ENCODE measurements at places on chromosomes 16 and 17.

DNA sequence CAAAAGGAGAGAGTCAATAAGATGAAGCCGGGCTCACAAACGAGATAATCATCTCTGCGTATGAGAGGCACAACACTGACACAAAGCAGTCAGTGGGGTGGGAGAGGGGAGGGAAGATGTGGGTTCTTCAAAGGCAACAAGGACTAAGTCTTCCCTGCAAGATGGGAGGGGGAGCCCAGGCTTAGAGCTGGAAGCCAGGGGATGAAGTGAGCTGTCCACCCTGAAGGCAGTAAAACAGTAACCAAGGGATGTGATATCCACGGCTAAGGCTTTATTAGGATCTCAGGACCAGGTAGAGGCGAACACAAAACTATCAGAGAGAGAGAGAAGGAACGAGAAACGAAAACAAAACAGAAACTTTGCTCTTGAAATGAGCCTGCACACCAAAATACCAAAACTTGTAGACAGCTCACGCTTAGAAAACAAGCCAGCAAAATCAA is 115.9 kb downstream of the DYNLRB2 start:
- no peak for DNase-seq

GRCh38 chr16:57048095-57048494 is 44.3 kb upstream of the CPNE2 start:
- DNase-seq = no peak

DNA sequence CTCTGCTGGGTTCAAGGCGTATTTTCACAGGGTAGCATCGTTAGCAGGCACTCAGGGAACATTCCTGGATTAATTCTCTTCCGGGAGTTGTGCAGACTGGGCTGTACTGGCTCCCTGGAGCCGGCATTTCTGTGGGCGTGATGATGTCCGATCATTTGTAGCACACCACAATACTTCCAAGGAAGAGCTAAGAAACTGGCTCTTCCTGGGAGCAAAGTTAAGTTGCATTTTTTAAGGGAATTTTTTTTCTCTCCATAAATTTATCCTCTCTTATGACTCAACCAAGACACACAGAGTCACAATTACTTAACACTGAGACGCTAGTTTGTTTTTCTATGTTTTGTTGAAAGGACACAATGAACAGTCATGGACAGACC is 211.6 kb upstream of the FOXF1 start:
- no peak for DNase-seq

DNA sequence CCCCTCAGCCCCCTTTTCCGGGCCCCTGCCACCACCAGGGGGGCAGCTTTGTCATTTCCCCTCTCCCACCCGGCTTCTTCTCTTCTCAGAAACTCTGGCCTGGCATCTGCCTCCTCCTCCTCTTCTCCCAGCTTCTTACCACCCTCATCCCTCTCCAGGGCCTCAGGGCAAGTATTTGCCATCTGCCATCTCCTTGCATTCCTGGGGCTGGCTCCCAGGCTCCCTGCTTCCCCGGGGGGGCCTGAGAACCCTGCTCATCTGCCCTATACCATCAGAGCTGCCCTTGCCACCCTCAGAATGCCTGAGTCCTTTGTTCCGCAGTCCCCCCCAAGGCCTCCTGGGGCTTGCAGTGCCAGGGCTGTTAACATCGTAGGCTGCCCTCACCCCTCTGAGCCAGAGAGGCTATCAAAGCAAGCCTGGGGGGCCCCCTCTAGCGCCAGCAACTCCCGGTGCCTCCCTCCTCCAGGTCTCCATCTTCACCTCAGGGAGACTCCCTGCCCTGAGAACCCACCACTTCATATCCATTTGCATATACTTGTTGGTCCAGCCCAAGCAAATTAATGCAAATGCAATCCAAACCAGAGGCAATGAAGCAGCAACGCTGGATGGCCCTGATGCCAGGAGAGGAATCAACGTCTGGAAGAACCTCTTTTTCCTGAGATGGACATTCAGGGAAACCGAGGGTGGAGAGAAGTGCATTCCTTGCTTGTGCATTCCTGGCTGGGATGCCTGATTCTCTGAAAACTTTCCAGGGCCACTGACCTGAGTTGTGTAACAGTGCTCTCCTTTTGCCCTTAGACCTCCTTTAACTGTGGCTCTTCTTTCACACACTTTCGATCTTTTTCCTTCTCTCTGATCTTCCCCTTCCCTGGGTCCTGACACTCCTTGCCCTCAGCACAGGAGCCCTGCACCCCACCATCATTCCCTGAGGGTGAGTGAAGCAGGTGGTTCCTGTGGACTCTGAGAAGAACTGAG is 20.7 kb upstream of the SP2 start:
- DNase-seq = no peak

DNA sequence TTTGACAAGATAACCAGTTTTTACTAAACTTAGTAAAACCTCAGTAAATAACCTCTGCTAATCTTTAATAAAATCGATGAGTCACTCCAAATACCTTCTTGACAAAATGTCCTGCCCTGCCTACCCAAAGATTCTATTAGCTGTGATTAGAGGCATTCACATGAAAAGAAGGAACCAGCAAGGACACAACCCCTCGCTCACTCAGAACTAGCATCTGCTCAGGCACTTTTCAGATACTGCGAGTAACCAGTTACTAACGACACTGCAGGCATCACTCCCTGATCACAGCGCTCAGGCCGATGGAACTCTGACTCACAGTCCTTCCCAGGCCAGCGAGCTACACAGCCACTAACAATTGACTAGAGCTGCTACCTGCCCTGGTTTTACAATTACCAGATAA is 24.3 kb downstream of the PELP1 start:
- DNase-seq = peak; percentile 39

GRCh38 chr17:44004761-44005526 is 522 bp downstream of the NAGS start:
- DNase-seq = peak; percentile 37

- DNase-seq = no peak
These were observed 139.6 kb downstream of the SKAP1 start for GRCh38 chr17:48290378-48290777.

GRCh38 chr16:56367764-56368163 is 57.6 kb downstream of the AMFR start:
- DNase-seq = no peak
